Epithelial cell of prostate (primary cell): ENCODE measurements at places on chromosomes 12 and 14.
A peak's percentile ranks its signal among the peaks of the same experiment; 100 is the strongest.

- DNase-seq, result no peak
Measured at GRCh38 chr14:56461276-56462275, 118.0 kb upstream of the TMEM260 start.

DNA sequence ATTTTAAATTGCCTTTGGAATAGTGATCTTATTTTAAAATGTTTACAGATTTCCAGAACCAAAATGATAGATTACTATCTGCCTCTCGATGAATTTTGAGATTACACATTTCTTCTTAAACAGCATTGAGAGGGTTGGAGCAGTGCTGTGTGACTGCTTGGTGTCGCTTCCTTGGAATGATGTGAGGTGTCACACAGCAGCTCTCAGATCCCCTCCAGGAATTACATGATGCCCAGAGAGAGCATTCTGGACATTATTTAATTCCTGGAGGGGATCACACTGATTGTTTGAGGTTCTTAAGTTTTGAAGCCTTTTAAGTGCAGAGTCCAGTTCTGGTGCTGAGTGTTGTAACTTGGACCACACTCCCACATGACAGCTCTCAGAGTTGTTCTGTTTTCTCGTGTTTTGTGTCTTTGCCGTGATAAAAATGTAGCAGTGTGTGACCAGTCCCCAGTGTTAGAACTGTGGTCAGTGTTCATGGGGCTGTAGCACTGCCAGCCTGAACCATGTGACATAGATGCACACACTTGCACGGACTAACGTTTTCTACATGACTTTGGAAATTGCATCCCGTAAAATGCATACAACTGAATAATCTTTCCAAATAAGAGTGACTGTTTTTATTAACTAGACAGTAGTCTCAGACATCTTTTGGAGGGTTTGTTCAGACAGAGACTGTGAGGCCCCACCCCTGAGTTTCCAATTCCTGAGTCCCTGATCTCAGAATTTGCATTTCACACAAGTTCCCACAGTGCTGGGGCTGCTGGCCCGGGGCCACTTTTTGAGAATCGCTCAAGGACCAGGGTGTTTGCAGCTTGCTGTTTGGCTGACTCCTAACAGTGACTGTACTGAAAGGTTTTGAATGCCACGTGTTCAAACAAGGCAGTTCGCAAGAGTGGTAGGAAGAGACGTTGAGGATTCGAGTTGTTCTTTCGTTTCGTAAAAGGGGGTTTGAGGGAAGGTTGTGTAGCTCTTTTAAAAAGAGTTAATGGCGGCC, 26.0 kb downstream of the XRCC3 start:
- DNase-seq, result no peak

DNA sequence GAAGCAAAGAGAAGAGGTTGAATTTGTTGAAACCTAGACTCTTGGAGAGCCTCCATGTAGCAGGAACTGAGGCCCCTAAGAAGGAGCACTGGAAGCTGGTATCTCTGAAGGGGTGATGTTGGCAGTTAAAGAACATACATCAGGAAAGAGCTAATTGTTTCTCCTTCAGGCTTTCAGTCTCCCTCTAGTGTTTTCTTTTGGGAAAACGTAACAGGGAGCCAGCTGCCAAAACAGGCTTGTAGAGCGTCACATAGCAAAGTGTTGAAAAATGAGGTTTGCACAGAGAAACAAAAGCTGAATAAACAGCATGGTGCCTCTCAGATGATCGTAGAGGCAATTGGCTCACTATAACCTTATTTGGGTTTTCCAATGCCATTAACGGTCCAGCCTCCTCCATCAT, 46.9 kb upstream of the CAND1 start:
- no peak for DNase-seq

- no peak for DNase-seq
Measured at GRCh38 chr12:80813820-80814219, 97.1 kb downstream of the MYF5 start.

GRCh38 chr14:24911324-24912109, 138.4 kb downstream of the STXBP6 start:
- no peak for DNase-seq

- DNase-seq, result no peak
Measured at GRCh38 chr14:81884382-81884781, 350.7 kb upstream of the SEL1L start.

GRCh38 chr12:20624718-20625117, 70.4 kb upstream of the SLCO1C1 start:
- no peak for DNase-seq

- peak; percentile 37 for DNase-seq
Measured at GRCh38 chr14:103194256-103195045, 71.2 kb downstream of the TNFAIP2 start.

DNA sequence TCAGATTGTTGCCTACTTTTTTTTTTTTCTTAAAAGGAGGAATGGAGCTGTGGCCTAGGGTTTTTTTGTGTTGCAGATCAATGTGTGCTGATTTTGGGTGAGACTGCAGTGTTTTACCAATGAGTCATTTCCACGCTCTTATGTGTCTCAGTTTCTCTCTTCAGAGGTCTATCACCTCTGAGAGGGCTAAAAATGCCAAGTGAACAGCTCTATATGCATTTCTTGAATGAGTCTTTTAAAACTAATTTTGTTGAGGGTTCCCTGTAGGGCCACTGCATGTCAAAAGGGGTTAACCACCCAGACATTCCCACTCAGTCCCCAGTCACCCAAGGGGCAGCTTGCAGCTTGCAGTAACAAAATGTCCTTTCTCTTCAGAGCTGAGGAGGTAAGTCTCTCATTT, 24.3 kb upstream of the GLIPR1L2 start:
- DNase-seq, result no peak

DNA sequence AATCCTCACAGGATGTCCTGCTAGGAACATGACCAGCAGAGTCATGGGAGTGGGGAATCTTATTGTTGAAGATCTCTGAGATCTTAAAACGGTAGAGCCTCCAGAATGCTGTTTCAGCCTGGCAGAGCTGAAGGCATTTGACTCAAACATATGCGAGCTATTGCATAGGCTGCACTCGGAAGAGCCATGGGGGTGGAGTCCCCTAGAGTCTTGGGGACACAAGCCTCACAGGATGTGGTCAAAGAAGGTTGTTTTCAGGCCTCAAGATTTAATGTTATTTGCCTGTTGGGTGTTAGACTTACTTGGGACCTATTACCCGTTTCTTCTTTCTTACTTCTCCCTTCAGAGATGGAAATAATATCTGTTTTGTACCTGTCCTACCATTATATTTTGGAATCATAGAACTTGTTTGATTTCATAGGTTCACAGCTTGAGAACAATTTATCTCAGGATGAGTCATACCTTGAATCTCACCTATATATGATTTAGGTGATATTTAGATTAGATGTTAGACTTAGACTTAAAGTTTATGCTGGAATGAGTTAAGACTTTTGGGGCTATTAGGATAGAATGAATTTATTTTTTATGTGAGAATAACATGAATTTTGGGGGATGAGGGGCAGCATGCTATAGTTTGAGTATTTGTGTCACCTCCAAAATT, 172.2 kb upstream of the ATP2B1 start:
- DNase-seq, result no peak

GRCh38 chr12:18578191-18578590, 159.6 kb downstream of the PLCZ1 start:
- peak; percentile 24 for DNase-seq

GRCh38 chr12:45040977-45041376, 9.9 kb downstream of the DBX2 start:
- DNase-seq, result no peak

DNA sequence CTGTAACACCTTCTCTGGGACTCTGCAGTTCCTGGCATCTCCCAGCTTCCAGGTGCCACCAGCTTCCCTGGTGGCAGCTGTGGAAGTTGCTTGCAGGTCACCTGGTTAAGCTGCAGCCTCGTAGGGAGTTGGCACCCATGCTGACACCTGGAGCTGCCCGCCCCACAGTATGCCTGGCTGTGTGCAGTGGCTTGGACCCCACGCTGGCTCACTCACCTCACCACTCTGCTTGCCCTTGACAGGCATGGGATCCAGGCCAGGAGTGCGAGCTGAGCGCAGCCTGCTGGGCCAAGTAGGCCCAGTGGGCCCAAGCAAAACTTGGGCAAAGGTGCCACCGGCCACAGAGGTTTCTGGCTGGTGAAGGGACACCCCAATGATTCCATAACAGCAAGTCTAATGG, 48.5 kb downstream of the EGLN3 start:
- no peak for DNase-seq

GRCh38 chr12:118038137-118038536, 21.6 kb downstream of the RFC5 start:
- DNase-seq, result no peak

GRCh38 chr12:117212563-117213190, 22.4 kb upstream of the FBXO21 start:
- DNase-seq, result peak; percentile 12

DNA sequence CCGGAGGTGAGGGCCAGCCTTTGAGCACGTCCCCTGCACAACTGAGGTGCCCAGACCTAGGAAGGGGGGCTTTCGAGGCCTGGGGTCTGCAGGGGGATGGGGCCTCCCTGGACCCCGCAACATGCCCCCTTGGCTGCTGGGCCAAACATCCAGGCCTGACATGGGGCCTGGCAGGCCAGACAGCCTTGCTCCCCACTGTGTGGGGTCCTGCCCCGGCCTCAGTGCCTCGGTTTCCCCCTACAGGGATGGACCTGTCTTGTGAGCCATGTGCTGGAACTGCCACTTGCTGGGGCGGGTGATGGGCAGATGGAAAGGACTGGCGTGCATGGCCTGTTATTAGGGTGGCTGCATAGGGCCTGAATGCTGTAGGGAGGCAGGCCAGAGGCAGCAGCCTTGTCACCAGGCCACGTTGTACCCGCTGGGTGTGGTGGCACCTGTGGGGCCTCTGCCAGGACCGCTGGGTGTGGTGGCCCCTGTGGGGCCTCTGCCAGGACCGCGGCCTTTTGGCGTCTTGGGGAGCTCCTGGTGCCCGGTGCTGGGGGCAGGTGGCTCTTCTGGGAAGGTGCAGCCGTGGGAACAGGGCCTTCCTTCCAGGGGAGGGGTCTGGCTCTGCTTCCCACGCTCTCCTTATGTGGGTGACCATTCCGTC, 20.4 kb downstream of the ASPG start:
- DNase-seq, result no peak

DNA sequence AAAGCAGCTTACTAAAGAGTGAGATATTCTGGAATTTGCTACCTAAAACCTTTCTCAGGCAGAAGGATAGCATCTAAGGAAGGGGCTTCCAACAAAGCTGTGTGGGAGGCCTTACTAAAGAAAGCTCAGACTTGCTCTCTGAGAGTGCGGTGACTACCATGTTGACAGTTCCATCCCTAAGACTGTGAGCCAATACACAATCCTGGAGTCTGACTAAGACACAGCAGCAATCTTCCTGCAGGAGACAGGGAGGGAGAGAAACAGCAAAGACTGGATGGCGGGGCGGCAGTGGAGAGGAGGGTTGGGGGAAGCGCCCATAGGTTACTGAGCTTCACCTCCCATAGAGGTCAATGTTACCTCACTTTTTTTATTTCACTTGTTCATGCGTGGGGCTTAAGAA, 70.9 kb downstream of the KITLG start:
- no peak for DNase-seq

- DNase-seq, result peak; percentile 5
Measured at GRCh38 chr14:79661752-79662151, 549.6 kb downstream of the DIO2 start.

DNA sequence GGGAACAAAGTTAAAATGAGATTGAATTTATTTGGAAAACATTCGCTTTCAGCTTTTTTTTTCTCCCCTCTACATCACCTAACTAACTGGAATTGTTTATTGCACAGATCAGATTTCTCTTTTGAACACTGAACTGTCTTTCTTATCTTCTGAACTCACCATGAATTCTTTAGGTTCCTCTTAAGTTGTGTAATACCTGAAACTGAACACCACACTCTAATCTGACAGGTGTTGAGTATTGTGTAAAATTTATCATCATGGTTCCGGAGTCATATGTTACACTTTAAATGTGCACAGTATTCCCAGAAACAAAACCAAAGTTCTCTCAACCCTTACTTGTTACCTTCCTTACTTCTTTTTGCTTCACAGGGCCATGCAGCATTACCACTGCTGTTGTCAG, 66.8 kb downstream of the TGFB3 start:
- no peak for DNase-seq

GRCh38 chr14:87960013-87960787, 32.8 kb downstream of the GALC start:
- no peak for DNase-seq

- DNase-seq, result no peak
Measured at GRCh38 chr14:105863296-105864108, 337.1 kb downstream of the TMEM121 start.

DNA sequence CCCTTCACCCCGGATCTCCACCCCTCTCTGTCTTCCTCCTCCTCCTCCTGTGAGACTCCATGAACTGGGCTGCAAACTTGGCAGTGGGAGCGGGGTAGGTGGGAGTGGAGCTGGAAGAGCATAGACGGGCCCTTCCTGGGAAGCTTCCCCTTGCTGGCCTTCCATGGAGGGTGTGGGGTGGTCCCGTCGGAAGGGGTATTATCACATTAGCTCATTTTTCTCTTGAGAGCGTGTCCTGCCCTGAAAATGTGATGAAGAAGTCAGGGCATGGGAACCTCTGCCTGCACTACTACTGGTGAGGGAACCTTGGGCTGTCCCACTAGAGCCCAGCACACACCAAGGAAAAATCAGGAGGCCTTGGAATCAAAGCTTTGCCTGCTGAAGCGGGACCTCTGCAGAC, 66.5 kb downstream of the CACNA1C start:
- DNase-seq, result no peak

DNA sequence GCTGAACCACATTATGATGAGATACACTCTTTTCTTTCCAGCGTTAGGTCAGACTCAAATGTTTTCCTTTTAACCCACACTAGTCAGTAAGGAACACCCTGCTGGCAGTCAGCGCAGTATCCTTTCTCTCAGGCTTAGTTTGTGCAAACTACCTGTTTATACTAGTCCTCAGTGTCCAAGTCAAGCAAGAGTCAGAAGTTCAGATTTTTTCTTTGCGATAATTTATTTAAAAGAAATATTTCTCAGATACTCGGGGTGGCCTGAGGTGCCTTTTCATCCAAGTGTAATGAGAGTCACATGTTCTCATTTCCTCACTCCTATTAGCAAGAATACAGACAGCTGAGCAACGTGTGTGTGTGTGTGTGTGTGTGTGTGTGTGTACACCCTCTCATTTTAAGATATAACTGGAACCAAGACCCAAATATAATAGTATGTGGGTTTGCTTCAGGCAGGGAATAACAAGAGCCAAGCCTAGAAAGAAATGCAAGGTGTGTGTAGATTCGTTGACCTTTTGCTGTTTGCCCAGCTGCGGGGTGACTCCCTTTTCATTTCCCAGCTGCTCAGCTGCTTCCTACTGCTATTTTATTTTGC, 182.7 kb downstream of the KICS2 start:
- peak; percentile 3 for DNase-seq

DNA sequence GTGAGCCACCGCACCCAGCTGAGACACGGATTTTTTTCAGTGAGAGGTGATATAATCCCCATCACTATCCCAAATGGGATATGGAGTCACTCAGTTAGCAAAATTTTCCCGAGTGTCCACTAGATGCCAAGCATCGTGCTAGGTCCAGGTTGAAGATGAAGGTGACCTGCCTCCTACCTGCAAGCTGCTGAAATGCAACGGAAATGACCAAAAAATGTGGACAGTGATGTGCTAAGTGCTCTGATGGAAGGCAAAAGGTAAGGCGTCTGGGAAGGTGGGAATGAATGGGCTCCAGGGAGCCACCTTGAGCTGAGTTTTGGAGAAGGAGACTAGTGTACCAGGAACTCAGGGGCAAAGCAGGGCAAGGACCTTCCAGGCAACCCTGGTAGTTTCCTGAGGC, 64.6 kb downstream of the CALM1 start:
- no peak for DNase-seq
